ENCODE measurements at places on chromosomes 6 and 20.

GRCh38 chr20:4014031-4014474, 1.3 kb downstream of the RNF24 start:
- DNase-seq = no peak

GRCh38 chr20:38726804-38727606, 2.7 kb downstream of the SLC32A1 start:
- DNase-seq = peak; percentile 84

- DNase-seq = no peak
These were observed 31.9 kb downstream of the HUS1B start for GRCh38 chr6:624979-625378.

GRCh38 chr6:144660561-144661115, 375.5 kb downstream of the UTRN start:
- no peak for DNase-seq

GRCh38 chr6:167803816-167804215, 22.9 kb upstream of the AFDN start:
- DNase-seq = peak; percentile 21

DNA sequence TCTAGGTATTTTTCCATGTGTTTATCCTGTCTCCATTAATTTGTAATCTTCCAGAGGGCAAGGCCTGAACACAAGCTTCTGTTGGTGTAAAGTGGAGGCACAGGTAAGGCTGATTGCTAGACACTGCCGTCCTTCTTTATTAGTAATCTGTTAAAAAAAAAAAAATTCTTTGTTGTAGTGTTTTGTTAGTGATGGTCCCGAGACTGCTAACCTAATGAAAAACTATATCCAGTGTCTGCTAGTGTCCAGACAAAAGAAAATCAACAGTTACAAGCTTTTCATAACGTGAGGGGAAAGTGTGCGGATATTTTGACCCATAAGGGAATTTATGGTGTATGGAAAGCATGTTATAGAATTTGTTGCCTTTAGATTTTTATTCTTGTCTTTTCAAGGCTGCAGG, 4.2 kb upstream of the HIVEP1 start:
- no peak for DNase-seq

DNA sequence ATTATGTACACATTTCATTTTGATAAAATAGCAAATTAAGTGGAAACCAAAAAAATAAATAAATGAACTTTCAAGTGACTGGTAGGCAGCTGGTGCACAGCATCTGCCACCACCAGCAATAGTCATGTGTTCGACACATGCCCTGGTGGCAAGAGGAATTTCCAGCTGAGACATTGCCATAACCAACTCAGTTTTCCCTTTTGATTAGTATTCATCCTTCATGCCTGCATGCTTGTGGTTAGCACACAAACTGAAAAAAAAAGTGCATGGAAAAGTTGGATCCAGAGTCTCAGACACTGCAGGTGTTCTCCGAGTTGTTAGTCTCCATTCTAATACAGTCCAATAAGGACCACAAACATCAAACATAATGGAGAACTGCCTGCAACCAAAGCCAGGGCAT, 156.0 kb upstream of the SOX4 start:
- DNase-seq = no peak

DNA sequence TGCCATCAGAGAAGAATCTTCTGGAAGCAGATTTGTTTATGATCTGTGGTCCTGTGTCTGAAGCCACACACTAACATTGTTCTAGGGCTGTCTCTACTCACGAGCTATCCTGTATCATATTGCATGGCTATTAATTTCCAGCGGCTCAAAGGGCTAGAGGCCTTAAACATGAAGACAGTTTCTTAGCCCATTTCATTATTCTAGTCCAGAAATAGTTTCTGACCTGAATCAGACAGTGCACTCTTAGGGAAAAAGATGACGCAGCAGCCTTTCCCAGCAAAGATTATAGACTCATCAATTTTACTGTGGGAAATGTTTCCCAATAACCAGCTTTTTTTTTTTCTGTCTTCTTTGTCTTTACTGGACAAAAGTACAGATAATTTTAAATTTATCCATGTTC, 105.3 kb upstream of the SUPT3H start:
- DNase-seq = no peak

DNA sequence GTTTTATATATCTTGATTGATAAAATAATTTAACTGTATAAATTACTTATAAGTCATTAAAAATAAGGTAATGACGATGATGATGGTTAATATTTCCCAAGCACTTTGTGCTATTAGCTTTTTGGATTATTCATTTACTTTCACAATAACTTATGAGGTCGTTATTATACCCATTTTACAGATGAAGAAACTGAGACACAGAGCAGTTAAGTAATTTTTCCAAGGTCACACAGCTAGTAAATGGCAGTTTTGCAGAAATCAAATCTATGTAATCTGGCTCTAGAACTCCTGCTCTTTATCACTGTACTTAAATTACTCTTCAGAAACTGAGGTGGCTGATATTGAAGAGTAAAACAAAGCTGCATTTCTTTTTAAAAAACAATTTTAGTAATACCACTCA, 18.2 kb downstream of the NOL7 start:
- no peak for DNase-seq

DNA sequence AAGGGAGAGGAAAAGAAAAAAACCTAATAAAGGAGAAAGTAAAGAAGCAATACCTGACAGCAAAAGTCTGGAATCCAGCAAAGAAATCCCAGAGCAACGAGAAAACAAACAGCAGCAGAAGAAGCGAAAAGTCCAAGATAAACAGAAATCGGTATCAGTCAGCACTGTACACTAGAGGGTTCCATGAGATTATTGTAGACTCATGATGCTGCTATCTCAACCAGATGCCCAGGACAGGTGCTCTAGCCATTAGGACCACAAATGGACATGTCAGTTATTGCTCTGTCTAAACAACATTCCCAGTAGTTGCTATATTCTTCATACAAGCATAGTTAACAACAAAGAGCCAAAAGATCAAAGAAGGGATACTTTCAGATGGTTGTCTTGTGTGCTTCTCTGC, 70.8 kb upstream of the RNF146 start:
- DNase-seq = no peak

DNA sequence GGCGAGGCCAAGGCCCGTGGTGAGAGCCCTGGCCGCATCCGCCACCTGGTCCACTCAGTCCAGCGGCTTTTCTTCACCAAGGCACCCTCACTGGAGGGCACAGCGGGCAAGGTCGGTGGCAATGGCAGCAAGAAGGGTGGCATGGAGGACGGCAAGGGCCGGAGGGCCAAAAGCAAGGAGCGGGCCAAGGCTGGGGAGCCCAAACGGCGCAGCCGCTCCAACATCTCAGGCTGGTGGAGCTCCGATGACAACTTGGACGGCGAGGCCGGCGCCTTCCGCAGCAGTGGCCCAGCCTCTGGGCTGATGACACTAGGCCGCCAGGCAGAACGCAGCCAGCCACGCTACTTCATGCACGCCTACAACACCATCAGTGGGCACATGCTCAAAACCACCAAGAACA, 109.2 kb upstream of the MYL9 start:
- DNase-seq = no peak

DNA sequence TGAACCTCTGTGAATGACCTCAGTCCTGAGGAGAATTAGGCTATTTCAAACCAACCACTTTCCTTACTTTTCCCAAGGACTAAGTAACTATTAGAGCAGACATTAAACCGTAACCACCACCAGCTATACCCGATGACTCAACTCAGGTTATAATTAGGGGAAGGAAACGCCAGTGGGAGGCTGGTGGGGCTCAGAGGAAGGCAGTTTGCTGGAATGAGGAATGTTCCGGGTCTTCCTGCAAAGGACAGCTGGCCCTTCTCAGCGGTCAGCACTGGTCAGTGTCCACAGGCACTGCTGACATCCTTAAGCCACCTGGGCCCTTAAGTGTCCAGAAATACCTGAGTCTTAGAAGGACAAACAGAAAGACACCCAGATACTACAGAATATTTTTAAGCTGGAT, 515.2 kb downstream of the MAFB start:
- DNase-seq = no peak

DNA sequence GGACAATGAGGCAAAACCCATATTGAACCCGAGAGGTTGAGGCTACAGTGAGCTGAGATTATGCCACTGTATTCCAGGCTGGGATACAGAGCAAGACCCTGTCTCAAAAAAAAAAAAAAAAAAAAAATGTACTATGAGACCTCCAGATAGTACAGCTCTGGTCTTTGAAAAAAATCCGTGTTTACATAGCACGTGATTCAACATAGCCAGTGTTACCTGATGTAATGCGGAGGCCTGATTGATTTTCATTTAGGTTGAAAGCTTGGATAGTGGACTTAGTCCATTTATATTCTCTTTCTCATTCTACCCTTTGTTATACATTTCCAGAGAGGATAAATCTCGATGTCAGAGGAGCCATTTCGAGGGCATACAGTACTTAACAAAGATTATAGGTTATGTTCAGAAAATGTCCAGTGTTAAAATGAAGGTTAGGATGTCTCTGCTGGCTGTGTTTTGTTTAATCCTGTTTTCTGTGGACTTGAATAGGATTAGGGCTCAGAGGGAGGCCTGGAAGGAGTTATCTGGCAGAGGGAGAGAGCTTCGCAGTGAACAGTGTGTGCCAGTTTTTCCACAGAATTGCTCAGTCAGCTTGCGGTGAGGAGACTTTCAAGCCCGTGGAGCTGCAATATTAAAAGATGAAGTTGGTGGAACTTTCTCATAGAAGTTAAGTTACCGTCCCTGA, 33.9 kb upstream of the BCLAF1 start:
- DNase-seq = no peak

DNA sequence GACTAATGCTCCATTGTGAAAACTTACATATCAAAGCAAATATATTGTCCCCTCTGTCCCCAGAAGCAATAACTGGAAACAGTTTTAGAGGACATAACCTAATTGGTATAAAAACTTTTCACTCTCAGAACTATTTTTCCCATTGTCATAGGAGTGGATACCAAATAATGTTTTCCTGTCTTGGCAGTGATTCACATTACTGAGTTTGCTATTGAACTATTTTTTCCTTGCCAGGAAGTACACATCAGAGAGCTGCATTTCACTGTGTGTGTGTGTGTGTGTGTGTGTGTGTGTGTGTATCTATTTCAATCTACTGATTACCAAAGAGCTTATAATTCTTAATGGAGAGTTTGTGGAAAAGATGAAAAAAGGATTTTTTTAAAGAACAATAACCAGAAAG, 45.4 kb downstream of the AKAP12 start:
- no peak for DNase-seq

GRCh38 chr6:154500769-154501577, 9.5 kb downstream of the CNKSR3 start:
- DNase-seq = no peak

GRCh38 chr20:12294678-12295077, 377.0 kb downstream of the BTBD3 start:
- no peak for DNase-seq

- DNase-seq = no peak
These were observed 70.3 kb downstream of the SCML4 start for GRCh38 chr6:107753778-107754177.

- no peak for DNase-seq
These were observed 16.3 kb downstream of the SIRT5 start for GRCh38 chr6:13590574-13591153.

GRCh38 chr6:166737261-166737660, 110.2 kb upstream of the RPS6KA2 start:
- DNase-seq = no peak

DNA sequence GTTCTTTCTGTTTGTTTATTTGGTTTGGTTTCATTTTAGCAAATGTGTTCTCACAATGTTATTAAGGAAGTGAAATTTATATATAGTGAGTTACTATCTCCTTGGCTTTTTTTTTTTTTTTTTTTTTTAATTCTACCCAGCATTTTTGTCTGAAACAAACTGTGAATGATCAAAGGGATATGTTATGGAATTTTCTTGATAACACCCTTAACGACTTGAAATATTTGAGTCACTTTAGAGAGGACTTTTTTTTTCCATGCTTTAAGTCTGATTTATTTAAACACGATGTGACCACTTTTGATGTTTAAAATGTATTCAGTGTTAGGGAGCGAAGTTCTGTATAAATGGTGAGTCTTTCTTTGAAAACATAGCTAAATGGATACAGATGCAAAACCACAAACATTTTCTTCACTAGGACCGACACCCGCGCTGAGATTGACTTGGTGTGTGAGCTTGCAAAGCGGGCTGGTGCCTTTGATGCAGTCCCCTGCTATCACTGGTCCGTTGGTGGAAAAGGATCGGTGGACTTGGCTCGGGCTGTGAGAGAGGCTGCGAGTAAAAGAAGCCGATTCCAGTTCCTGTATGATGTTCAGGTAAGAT, 149.7 kb downstream of the MTHFD1L start:
- DNase-seq = no peak

Measured in activated CD8-positive, alpha-beta memory T cell treated with anti-CD3 and anti-CD28 coated beads for 24 hours (primary cell).